ENCODE measurements at places on chromosomes 12 and 14.

GRCh38 chr12:24888813-24889212, 60.1 kb downstream of the BCAT1 start:
- DNase-seq = no peak

- peak; percentile 81 for DNase-seq
Observed at GRCh38 chr14:50758945-50759344, 72.0 kb downstream of the NIN start.

- no peak for DNase-seq
Observed at GRCh38 chr12:64389154-64389553, 1.4 kb downstream of the C12orf56 start.

- DNase-seq = no peak
Observed at GRCh38 chr12:77599782-77600467, 230.8 kb upstream of the NAV3 start.

Measured in fibroblast of villous mesenchyme (primary cell).